ENCODE measurements at places on chromosomes 5 and 9.

GRCh38 chr9:7103367-7103766 is 345.6 kb downstream of the KDM4C start:
- DNase-seq: no peak

DNA sequence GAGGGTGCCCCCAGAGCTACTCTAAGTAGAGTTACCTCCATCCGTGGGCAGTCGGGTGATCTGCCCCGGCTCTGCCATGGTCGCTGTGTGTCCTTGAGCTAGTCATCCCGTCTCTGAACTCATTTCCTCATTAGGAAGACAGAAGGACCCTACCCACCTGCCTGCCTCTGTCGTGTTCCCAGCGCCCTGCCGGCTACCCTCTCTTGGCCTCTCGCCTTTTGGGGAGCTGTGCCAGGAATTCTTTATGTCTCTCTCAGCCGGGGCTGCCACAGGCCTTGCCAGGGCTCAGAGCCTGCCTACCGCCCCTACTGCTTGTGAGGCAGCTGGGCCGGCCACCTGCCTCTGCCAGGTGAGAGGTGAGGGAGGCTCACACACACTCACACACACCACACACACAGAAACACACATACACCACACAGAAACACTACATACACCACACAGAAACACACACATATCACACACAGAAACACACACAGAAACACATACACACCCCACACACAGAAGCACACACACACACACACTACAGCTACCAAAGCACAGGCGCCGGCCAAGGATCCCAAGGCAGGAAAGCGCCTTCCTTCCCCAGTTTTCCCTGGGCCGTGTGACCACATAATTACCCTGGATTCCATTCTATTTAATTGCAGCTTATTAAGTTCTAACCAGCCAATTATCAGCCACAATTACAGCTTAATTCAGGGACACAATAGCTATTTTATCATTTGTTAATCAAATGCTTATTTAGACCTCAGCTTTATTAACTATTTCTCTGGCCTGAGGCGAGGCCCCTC is 41.7 kb downstream of the UNC5A start:
- peak; percentile 31 for DNase-seq

DNA sequence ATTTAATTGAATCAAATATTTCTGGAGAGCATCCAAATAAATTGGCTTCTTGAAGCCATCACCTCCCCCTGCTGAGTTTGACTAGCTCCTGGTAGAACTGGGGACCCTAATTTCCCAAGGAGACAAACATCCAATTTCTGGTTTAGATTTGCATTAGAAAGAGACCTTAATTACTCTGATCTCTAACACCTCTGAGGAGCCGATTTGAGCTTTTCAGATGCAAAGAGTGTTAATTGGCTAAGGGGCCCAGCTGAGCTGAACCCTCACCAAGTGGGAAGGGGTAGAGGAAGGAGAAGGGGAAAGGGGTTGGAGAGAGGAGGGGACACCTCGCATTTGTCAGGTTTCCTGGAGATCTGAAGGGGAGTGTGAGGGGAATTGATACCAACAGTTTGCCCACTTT is 145.4 kb upstream of the SHB start:
- DNase-seq: no peak

GRCh38 chr9:36937951-36938350 is 96.1 kb downstream of the PAX5 start:
- DNase-seq: no peak

- no peak for DNase-seq
Observed at GRCh38 chr9:19965336-19965735, 176.5 kb upstream of the SLC24A2 start.

GRCh38 chr5:102294886-102295395 is 1.1 kb downstream of the SLCO4C1 start:
- no peak for DNase-seq

- DNase-seq: no peak
Observed at GRCh38 chr5:88674356-88675167, 208.4 kb downstream of the MEF2C start.

DNA sequence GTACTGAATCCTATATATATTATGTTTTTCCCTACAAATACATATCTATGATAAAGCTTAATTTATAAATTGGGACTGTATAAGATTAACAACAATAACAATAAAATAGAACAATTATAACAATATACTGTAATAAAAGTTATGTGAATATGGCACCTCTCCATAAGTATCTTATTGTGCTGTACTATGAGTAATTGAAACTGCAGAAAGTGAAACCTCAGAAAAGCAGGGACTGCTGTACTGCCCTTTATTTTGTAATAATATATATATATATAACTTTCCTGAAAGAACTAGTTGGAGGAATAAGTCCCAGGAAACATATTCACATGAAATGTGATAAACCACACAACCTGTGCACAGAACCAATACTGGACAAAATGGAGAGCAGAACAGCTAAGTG is 77.3 kb downstream of the PAM start:
- DNase-seq: no peak

DNA sequence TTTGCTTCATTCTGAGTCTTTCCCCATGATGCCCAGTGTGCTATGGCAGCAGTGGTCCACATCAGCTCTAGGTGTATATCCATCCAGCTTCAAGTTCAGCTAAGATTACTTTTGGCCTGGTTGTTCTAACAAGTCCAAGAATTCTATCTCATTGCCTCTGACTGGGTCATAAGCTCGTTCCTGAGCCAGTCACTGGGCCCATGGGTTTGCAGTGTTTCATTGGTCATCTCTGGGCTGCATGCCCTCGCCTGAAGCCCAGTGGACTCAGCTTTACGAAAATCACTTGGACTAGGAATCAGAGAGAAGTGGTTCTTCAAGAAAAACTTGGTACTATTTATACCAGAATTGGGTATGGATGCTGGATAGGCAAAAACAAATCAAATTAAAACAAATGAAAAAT is 16.1 kb upstream of the ARHGAP26 start:
- DNase-seq: no peak

- no peak for DNase-seq
Observed at GRCh38 chr5:126677121-126677520, 76.4 kb downstream of the PHAX start.

- no peak for DNase-seq
Observed at GRCh38 chr9:136249877-136250559, 4.4 kb upstream of the QSOX2 start.

DNA sequence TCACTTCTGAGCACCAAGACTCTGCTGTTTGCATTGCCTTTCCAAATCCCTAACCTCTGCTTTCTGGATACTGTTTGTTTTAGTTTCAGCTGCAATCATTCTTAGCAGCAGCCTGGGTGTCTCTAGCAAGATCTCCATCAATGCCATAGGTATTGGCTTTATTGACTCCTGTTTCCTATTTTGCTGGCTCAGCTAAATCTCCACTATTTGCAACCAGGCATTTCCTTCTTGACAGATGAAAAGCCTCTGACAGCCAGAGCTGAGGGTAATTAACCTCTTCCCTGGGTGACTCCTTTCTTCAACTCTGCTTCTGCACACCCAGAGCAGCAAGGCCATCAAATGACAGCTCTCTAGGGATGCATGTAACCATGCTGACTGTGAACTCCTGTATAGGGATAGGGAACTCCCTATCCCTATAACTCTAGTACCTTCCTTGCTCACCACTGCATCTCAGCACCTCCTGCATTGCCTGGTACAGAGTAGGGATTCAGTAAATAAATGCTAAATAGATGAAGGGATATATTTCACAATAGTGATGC is 293.5 kb downstream of the TRIM32 start:
- DNase-seq: no peak

DNA sequence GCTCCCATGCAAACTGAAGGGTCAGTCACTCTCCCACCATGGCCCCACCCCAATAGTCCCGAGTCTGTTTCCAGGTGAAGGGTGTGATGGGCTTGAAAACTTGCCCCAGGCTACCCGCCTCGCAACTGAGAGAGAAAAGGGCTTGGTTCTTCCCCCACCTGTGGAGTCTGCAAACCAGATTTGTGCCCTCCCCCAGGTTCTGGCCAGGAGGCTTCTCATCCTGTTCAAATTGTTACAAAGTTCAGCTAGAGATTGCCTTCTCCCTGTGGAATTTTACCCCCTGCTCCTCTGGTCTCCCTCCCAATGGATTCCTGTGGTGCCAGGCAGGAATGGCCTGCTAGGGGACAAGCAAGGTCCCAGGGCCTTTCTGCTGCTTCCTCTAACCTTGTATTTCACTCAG is 93.1 kb upstream of the ACO1 start:
- peak; percentile 5 for DNase-seq

DNA sequence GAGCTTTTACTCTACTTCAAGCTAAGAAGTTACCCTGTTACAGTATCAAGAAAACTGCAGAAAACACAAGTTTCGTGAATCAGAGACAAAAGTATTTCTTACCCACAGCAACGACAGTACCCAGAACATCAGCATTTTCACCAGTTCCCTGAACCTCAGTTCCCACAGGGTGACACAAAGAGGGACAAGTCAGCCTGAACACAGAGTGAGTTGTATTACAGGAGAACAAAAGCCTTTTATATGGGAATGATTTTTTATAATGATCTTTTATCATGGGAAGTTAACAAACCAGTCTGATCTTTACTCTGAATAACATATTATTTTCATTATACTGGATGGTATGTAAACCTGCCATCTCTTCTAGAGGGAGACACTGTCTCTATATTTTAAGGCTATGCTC is 139.0 kb upstream of the ITGA1 start:
- no peak for DNase-seq

DNA sequence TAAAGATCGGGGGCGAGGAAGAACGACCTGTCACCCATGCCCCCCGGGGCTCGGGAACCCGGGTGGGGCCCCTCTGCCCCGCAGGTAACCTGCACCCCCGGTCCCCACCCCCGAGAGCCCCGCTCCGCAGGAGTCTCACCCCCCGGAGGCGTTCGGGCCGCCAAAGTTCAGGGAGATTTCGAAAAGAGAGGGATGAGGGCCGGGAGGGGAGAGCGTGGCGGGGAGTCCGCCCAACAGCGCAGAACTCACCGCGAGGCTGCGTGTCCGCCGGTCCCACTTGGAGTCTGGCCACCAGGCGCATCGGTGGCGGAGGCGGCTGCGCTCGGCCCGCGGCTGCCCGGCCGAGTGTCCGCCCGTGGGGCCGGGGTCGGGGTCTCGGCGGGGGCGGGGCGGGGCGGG is at the start of gene PHF19:
TSS of gene PHF19 (minus strand) at position 347 of the 399 bp plus-strand sequence. CDS start 2,447 bp downstream, outside the sequence.
- DNase-seq: no peak

- DNase-seq: no peak
Observed at GRCh38 chr5:119031011-119031886, 39.6 kb upstream of the DMXL1 start.

DNA sequence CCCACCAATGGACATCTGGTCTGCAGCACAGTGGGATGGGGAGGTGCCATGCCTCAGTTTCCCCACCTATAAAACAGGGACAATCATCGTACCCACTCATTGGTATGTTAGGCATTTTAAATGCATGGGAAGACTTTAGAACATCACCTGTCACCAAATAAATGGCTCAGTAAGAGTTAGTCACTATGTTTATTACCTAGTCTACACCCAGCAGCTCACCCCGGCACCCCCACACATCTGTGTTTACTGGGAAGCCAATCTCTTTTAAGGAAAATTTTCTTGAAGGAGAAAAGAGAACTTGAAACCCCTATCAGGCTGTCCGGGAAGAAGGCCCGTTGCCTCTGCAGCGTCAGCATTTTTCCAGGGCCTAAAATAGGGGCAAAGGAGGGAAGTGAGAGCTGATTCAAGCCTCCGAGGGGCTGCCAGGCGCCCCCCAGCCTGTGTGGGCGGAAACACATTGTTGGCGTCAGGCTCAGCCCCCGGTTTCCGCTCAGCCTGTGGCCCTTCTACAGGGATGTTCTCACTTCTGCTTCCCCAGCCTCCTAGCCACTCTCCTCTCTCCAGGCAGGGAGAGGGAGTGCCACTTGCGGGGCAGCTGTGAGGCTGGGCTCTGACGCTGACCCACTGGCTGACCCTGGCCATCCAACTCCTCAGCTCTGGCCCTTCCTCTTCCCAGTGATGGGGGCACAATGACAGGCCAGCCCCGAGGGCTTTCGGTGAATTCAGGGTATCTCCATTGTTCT is 4.6 kb downstream of the CSF1R start:
- no peak for DNase-seq

- no peak for DNase-seq
Observed at GRCh38 chr5:75367401-75367800, 30.4 kb downstream of the HMGCR start.

DNA sequence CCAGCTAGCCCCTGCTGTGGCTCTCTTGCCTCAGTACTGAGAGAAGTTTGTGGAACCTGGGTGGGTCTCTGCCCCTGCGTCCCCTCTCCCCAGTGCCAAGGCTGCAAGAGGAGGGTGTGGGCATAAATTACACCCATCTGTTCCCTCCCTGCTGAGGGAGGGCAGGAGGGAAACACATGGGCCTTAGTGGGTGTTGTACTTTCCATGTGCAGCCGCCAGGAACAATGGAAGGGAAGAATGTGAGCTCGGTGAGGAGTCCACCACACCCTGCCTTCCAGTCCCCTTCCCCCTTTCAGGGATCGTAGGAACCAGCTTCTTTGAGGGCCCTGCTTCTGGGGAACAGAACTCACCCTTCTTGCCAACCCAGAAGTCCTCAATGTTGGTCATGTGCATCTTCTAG is 138.2 kb upstream of the KLF4 start:
- DNase-seq: no peak

- DNase-seq: peak; percentile 94
Observed at GRCh38 chr5:82375488-82376244, 97.5 kb upstream of the RPS23 start.

GRCh38 chr5:133247881-133248624 is 196.2 kb downstream of the HSPA4 start:
- peak; percentile 98 for DNase-seq

- DNase-seq: peak; percentile 25
Observed at GRCh38 chr5:159616952-159617351, 286.7 kb upstream of the IL12B start.

GRCh38 chr5:65305913-65306312 is 175.8 kb downstream of the ADAMTS6 start:
- DNase-seq: no peak

DNA sequence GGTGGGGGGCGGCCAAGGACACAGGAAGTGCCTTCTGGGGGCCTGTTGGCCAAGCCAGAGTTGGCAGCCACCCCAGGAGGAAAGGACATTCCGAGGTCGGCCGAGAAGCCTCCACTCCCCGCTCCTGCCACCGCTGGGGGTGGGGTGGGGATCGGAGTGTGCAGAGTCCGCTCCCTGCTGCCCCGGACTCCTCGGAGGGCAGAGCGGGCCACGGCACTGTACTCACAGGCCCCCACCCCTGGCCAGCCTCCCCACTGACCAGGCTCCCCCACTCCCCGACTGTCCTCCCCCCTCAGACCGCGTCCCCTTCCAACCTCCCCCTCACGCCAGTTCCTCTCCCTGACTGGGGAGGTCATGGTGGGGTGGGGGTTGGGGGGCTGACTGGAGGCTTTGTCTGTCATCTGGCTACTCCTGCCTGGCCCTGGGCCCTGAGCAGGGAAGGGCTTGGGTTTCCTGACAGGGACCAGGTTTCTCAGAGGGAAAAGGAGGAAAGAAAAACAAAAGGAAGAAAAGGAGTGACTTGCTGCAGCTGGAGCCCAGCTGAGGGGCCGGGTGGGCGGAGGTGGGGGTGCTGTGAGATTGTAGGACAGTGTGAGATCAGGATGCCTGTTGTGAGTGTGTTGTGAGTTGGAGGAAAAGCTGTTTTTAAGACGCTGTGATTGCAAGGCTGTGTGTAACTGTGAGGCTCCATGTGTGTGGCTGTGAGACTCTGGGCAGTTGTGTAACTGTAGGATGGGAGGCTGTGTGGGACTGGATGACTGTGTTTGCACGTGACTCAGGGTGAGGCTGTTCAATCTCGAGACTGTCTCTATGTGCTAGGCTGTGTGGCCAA is 29.7 kb downstream of the CNTFR start:
- DNase-seq: peak; percentile 70
